Stimulated activated CD4-positive, alpha-beta T cell treated with anti-CD3 and anti-CD28 coated beads, Interleukin-12 subunit alpha, Interleukin-12 subunit beta, amount 100 ng/mL, for 4 hours (primary cell): ENCODE measurements at places on chromosomes 11 and 22.
A peak's percentile ranks its signal among the peaks of the same experiment; 100 is the strongest.

DNA sequence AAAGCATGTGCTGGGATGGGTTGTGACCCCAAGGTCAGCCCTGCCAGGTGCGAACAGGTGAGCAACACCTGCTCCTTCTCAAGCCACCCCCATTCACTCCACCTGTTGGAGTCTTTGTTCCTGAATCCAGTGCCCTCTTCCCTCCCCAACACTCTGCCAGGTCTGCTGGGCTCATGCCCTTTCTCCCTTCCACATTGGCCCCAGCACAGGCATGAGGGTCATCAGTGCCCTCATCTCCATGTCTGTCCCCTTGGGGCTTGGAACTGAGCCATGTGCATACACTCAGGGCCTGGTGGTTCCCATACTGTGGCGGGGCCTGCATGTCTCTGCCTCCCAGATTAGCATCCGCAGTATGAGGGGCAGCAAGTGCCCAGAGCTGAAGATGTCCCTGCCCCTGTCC, 19.1 kb downstream of the RFPL2 start:
- DNase-seq: no peak

DNA sequence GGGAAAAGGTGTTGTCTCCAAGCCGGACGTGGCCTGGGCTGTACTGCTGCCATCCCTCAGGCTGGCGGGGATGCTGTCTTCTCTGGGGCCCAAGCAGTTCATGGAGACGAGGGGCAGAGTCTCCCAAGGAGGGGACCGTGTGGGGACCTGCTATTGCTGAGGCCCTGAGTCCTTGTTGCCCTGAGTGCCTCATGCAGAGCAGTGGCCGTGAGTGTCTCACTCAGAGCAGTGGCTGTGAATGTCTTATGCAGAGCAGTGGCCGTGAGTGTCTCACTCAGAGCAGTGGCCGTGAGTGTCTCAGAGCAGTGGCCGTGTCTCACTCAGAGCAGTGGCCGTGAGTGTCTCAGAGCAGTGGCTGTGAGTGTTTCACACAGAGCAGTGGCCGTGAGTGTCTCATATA, 54.7 kb downstream of the GRAMD4 start:
- peak; percentile 32 for DNase-seq

DNA sequence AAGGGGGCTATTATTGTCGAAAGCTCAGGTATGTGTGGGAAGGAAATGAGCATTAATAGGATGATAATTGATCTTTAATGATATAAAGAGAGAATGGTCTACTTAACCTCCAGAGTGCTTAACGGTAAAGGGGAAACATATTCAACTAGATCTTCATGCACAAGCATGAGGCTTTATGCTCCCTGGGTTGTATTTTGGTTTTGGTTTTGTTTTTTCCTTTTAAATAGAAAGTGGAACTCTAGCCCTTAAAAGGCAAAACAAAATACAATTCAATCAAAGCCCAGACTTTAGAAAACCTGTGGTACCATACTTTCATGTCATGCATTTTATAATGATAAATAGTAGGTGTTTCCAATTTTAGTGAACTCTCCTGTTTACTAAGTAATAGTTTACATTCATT, 622.7 kb downstream of the METTL15 start:
- no peak for DNase-seq

GRCh38 chr22:41822317-41823057, 10.4 kb upstream of the SREBF2 start:
- DNase-seq: no peak

DNA sequence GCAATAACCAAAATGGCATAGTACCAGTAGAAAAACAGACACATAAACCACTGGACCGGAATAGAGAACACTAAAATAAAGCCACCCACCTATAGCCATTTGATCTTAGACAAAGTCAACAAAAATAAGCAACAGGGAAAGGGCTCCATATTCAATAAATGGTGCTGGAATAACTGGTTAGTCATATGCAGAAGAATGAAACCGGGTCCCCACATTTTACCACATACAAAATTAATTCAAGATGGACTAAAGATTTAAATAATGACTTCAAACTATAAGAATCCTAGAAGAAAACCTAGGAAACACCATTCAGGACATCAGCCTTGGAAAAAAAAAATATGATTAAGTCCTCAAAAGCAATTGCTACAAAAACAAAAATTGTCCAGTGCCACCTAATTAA, 30.1 kb upstream of the NOX4 start:
- DNase-seq: no peak

DNA sequence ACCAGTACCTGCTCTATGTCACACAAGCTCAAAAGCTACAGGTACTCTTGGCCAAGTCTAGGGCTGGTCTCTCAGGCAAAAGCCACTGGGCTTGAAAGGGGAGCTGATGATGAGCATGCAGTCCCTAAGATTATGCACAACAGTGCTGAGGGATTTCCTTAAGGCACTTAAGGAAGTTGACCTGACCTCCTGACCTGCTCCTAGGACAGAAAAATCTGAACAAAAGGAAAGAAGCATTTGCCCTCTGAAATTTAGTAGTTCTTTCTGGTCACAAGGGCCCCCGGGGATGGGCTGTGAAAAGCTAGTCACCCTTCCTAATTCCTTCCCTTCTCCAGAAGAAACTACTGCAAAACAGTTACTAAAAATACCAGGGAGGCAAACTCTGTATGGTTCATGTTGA, 83.6 kb upstream of the PHOX2A start:
- no peak for DNase-seq

GRCh38 chr11:46669711-46670139, 30.7 kb downstream of the ARHGAP1 start:
- no peak for DNase-seq

GRCh38 chr11:35619116-35619854, 1.0 kb downstream of the FJX1 start:
- no peak for DNase-seq

DNA sequence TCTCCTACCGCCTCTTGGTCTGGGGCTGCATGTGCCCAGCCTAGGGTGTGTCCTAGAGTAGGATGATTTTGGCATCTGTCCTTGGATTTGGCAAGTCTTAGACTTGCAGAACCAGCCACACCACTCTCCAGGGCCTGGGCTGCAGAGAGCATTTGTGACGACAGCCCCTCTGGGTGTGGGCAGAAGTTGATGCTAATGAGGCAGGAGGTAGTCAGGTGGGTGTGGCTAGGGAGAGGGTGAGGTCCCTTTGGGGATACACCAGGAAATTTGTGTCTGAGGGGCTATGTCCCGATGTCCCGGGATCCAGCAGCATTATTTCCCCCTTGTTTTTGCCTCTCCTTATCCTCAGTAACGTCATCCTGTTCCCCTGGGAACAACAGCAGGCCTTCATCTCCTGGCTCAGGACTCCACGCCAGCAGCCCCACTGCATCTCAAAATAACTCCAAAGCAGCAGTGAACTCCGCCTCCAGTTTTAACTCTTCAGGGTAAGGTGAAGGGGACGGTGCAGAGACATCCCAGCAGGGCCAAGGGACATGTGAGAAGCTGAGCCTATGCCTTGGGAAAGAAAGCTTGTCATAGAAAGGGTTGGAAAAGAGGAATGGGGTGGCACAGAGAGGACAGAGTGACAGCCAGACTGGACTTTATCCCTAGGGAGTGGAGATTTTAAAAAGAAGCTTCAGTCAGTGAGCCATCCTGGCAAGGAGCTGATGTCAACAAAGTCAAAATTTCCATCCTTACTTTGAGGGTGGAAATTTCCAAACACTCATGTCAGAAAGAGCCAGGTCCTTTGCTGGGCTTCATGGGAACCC, 8.0 kb upstream of the TLCD5 start:
- DNase-seq: no peak

GRCh38 chr11:10407055-10407454, 48.0 kb upstream of the AMPD3 start:
- DNase-seq: no peak

DNA sequence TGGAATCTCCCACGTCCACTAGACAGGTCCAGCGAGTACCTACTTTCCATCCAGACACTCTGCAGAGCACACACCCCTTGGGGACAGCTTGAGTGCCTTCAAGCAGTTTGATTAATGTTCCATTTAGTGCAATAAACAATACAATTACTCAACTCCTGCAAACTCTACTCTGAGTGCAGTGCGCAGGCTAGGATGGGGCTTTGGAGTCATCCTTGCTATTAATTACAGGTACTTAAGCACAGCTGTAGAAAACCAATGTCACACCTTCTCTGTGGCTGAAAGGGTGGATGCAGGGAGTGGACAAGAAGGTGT, 82.6 kb downstream of the MN1 start:
- no peak for DNase-seq

DNA sequence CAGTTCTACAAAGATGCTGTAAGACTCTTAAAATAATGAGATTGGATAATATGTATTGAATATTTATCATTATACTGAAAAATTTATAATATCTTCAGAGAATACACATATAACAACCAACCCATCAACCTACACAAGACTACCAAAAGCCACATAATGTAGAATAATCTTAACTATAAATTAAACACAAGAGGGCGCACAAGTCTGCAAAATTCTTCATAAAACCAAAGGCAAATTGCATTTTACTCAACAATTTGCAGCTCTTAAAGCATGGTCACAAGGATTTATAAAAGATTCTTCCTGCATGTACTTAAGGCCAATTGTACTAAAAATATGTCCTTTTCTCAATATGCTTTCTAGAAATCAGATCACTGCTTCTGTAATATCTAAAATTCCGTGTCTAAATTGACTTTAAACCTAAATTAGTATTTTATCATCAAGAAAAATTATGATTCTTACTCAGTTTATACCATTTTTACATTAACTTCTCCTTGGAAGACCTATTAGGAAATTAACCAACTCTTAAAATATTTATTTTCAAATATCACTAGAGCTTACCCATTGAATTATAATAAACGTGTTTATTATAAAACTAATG, 79.0 kb downstream of the TTC28 start:
- no peak for DNase-seq

DNA sequence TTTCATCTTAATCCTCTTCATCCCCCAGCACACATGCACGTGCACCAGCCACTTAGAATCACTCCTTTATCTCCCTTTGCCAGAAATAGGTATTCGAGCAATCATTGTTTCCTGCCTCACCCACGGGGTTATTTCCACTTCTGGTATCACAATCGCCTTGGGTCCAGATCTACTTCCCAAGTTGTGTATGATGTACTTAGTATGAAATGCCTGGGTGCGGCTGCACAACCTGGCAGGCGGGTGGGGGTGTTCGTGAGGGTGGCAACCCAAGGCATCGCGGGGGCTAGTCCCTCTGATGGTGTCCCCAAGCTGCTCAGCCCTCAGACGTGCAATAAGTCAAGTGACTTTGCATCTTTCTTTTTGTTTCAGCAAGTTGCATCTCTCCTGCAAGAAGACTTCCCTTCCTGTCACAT, 475.6 kb downstream of the MIAT start:
- no peak for DNase-seq

GRCh38 chr22:44848791-44849420, 96.5 kb downstream of the ARHGAP8 start:
- no peak for DNase-seq

DNA sequence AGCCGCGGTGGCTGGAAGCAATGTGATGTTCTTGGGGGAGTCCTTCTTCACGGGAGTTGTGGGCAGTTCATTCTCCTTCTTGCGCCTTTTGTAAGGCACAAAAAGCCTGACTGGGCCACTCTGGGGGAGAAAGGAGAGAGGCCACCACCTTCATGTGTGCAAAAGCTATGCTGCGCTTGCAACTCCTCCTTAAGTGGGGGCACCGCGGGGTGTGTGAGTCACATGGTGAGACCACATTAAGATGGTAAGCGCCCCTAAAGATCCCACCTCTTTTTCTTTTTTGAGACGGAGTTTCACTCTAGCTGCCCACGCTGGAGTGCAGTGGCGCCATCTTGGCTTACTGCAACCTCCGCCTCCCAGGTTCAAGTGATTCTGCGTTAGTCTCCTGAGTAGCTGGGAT, 14.1 kb downstream of the DEAF1 start:
- DNase-seq: no peak

- no peak for DNase-seq
These were observed 129.5 kb downstream of the MAML2 start for GRCh38 chr11:96213500-96213899.

DNA sequence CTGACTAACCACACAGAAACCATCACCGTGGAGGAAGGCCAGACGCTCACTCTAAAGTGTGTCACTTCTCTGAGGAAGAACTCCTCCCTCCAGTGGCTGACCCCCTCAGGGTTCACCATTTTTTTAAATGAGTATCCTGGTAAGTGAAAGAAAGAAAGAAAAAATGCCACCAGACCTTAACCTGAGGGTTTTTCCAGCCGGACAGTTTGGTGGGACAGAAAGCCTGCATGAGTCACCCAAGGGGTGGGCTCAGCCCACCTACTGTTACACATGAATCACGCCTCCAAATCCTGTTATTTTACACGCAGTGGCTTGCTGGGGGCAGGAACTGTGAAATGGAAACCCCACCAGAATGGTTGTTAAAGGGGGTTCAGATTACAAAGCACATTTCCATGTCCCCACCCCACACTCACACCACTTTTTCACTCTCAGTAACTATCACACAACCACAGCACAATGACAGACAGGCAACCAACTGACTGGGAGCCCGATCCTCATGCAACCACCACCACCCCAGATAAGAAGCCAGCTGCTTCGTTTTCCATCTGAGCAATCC, 11.9 kb downstream of the CRTAM start:
- no peak for DNase-seq

GRCh38 chr22:37906364-37907008, 389 bp downstream of the MICALL1 start:
- DNase-seq: peak; percentile 36
